Activated CD4-positive, CD25-positive, alpha-beta regulatory T cell treated with anti-CD3 and anti-CD28 coated beads, Interleukin-2, amount 50 U/mL, for 72 hours (primary cell): ENCODE measurements at places on chromosomes 3 and 15.

- DNase-seq, result no peak
Measured at GRCh38 chr3:3177861-3178497, 1.5 kb downstream of the CRBN start.

GRCh38 chr3:124362455-124362854 is 367.8 kb upstream of the UMPS start:
- no peak for DNase-seq

- DNase-seq, result no peak
Measured at GRCh38 chr3:11152301-11152700, 2.0 kb upstream of the HRH1 start.

- no peak for DNase-seq
Measured at GRCh38 chr3:177771780-177772179, 574.5 kb upstream of the TBL1XR1 start.
